ENCODE measurements at places on chromosomes 2 and 18. TPM values are rescaled to one million over a fixed set of nuclear protein-coding genes. Genes with fewer than 3 reads are reported as not detected.
A peak's percentile ranks its signal among the peaks of the same experiment; 100 is the strongest.

DNA sequence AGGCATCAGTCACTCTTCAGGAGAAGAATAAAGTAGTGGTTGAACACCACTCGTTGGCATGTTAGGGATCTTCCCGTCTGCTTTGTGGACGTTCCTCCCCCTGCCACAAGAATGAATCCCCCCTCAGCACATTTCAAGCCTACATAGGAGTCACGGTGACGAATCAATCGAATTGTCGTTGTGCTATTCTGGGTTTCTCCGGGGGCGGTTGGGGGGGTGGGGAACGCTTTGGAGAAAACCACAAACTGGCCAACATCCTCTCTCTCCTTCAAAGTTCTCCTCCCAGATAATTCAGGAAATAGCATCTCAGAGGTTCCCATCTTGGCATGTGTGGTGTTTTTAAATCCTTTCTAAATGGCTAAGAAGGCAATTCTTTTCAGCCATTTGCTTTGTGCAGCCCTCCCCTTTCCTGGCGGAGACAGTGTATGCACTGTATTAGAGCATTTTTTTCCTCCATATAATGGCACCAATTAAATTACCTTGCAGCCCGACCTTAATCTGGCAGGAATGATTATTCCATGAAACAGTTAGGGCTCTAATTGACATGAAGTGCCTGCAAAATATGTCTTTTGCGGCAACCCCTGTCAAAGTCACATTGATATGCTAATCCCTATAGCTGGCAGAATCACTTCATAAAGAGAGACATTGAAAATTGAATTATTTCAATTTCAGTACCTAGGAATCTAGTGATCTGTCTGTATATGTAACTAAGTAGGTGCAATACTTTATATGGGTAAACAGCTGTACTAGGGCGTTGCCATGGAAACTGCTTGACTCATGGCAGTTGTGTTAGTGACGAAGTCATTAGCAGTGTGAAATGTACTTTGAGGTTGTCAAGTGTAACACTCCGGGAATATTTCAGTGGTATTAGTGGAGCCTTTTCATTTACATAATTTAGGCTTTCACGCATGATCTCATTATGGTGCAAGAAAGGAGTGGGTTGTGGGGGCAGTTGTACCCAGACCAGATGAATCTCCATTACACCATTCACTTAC, 323.4 kb upstream of the SLC14A2 start:
- DNase-seq, result no peak

Gene GLI2
- 0.75 TPM for total RNA-seq

DNA sequence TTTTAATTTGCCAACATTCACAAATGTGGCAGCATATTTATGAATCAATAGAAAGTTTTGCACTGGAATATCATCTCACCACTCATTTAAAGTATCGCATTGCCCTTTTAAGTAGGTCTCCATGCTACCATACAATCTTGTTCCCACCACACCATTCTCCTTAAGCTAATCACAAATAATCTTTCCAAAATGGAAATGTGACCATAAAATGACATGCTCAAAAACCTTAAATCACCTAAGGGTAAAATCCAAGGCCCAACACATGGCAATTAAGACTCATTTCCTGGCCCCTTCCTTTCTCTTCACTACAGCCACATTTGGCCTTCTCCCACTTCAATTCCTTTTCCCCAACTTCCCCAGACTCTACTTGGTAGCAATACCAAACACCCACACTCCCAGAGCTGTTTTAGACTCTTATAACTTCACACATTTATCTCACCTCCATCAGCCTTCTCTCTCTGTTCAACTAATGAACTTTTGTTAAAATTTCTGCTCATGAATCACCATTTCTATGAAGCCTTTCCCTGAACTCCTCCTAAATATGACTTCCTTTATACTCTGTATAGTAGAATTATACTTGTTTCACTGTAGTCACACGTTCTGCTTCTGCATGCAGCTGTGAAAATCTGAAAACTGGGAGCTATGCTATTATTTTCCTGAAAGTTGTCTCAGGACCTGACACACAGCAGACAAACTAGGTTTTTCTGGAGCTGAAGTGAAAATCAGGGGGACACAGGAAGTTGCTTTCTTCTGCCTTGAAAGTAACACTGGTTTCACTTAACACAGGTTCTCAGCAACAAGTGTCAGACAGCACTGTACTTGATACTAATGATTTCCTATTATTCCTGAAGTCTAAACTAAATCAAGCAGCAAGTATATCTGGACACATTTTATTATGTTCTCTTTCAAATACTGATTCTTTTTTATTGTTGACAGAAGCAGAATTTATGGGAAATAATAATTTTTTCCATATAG, 303.9 kb downstream of the ZEB2 start:
- DNase-seq, result no peak

- peak; percentile 9 for DNase-seq
These were observed 22.3 kb downstream of the SNED1 start for GRCh38 chr2:241020629-241021190.

Gene PLEK
- 9.5 TPM for total RNA-seq

Gene ATP8B1
- not detected for total RNA-seq

Gene FNDC4
- total RNA-seq, result not detected

DNA sequence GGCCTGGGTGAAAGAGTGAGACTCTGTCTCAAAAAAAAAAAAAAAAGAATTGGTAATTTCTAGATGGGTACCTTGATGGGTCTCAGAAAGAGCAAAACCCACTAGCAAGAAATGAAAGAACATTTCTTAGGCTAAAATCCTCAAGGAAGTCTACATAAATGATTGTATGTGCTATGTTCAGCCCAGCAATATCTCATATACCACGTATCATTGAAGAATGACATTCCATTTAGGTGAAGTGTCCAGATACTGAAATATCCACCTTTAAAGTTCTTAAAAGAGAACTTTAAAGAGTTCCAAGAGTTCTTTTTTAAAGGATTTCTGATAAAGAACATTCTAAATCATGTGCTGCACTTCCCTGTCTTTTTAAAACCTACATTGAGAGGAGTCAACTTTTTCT, 19.2 kb downstream of the NRP2 start:
- no peak for DNase-seq

DNA sequence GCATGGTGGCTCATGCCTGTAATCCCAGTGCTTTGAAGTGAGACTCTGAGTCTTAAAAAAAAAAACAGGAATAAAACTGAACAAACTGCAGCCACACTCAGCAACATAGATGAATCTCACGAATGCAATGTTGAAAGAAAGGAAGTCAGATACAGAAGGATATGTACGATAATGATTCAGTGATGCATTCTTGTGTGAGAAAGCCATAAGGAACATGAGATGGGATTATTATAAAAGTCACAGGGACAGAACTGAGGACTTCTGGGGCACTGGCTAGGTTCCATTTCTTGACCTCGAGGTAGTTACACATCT, 56.9 kb upstream of the SMAD2 start:
- DNase-seq, result no peak

Gene LYG2
- not detected for total RNA-seq

Gene HOXD12
- not detected for total RNA-seq

DNA sequence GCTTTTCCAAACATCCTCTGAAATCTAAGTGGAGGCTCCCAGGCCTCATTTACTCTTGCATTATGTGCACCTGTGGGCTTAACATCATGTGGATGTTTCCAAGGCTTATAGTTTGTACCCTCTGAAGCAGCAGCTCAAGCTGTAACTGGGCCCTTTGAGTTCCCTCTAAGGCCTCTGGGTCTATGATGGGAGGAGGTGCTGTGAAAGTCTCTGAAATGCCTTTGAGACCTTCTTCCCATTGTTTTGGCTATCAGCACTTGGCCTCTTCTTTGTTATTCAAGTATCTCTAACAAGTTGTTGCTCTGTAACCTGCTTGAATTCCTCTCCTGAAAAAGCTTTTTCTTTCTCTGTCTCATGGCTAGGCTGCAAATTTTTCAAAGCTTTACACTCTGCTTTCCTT, 58.1 kb upstream of the MYT1L start:
- no peak for DNase-seq

Gene DAW1
- total RNA-seq, result not detected

Gene HK2
- total RNA-seq, result 36.8 TPM

Gene RUFY4
- 2.1 TPM for total RNA-seq

Gene SERPINB13
- not detected for total RNA-seq

Gene SLC9A4
- total RNA-seq, result 0.10 TPM

DNA sequence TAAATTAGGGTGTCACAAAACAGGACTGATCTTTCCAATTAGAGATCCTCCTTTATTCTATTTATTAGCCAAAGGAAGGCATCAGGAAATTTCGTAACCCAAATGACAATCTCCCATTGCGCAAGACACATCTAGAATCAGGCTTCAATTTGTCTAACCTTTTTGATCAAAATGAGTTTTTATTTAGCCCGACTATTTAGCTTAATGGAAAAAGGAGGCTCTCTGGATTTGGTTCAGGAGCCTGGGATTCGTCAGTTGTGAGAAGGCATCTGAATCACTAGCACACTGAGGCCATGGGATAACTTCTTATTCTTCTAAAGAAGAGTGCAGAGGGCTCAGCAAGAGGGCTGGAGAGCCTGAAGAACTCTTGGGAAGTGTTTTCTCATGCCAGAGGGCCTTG, 332.1 kb upstream of the ETAA1 start:
- no peak for DNase-seq

GRCh38 chr2:131067465-131068125, 25.7 kb downstream of the FAM168B start:
- no peak for DNase-seq

- DNase-seq, result no peak
These were observed 117.6 kb upstream of the TTN start for GRCh38 chr2:178924817-178925216.

- no peak for DNase-seq
These were observed 252.7 kb downstream of the ZEB2 start for GRCh38 chr2:144267239-144267638.

Gene IL1RL1
- total RNA-seq, result 0.58 TPM

DNA sequence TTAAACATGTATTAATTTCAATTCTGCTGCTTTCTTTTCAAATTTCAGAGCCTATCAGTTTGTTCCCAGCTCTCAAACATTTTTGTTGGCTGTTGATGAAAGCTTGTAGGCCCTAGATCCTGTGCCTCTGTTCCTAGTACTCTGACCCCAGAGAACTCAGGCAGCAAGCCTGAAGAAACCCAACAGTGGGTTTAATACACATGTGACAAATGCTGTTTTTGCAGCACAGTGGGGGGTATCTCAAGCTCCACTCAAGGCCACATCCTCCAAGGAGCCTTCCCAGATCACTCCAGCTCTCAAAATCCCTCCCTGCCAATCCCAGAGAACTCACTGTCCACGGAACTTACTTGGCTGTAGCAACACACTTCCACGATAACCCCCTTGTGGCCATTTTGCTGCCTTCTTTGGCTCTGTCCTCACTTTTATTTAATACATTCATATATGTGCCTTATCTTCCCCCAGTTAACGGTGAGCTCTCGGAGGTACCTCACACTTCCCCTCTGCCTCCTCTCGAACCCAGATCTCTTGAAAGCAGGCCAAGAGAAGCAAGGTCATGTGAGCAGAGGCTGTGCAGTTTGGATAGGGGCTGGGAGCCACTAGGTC, 122.4 kb downstream of the TNS1 start:
- DNase-seq, result no peak

Gene SERPINB12
- not detected for total RNA-seq

GRCh38 chr2:70717431-70718038, 50.5 kb downstream of the ADD2 start:
- no peak for DNase-seq

DNA sequence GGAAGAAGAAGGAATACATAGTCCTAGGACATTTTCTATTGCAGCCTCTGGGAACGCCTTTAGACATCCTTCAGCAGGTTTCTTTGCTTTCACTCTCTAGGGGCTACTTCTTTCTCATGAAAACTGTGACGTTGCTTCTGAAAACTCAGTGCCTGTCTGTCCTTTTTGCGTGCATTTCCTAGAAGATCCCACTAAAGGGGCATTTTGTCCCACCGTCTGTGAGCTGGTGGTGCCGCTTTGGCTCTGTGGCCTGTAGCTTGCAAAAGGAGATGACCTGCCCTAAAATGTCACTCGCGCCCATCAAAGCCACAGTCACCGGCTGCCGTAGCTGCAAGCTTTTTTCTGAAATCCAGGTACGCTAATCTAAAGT, 579 bp downstream of the STAT4 start:
- no peak for DNase-seq

- DNase-seq, result no peak
These were observed 421.7 kb upstream of the CDH20 start for GRCh38 chr18:60911504-60911903.

DNA sequence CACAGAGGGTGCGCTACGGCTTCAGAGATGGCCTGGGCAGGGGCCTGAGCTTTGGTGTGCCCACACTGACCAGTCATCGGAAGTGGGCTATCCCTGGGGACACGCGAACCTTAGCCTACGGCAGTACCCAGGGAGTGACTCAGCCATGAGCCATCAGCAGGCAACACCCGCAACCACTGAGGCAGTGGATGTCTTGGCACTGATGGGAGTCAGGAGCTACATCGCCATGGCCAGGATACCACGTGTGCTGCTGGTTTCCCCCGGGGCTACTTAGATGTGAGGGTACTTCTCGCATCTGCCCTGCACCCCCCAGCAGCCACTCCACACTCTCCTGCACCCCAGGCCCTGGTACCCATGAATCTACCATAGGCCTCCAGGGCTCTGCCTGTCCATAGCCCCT, 12.8 kb upstream of the HPCAL1 start:
- no peak for DNase-seq

Gene CCDC102B
- 1.0 TPM for total RNA-seq

DNA sequence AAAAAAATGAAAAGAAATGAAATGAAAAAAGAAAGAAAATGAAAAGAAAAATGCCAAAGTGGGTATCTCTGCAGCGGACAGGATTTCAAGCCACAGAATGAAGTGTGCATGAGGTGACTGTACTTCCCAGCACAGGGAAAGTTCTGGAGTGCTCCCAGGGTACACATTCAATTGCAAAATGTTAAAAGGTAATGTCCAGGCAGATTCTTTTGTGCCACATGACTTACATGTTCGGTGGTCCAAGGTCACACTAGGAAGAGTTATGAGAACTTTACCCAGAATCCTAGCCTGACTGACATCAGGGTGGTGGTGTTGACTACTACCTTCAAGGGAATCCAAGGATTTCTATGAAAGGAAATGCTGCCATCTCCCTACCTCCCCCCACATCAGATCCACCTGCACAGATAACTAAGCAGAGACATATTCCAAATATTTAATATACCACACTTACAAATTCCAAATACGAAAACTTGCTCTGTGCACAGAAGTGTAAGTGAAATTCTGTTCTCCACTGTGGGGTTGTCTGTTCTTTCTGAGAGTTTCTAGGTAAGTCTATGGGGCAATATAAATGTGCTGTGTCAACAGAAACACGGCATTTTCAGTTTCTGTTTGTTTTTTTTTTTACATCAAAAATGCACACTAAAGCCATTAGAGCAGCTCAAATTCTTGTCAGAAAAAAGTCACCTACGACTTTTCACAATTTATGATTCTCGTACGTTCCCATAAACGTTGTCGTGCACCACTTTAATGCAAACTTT, 56.6 kb downstream of the CABYR start:
- no peak for DNase-seq

Gene EPAS1
- 79.0 TPM for total RNA-seq

Gene SP9
- not detected for total RNA-seq

Gene ST3GAL5
- 67.1 TPM for total RNA-seq

Gene MOGAT1
- not detected for total RNA-seq

Gene B3GNT7
- 0.15 TPM for total RNA-seq

- DNase-seq, result no peak
These were observed 100.3 kb upstream of the CAVIN2 start for GRCh38 chr2:191947235-191947634.

- DNase-seq, result no peak
These were observed 97.4 kb upstream of the MGAT4A start for GRCh38 chr2:98828369-98828744.

Gene CLHC1
- 7.5 TPM for total RNA-seq

GRCh38 chr2:11069566-11070185, 85.6 kb upstream of the SLC66A3 start:
- no peak for DNase-seq

Gene TMEM247
- total RNA-seq, result not detected

GRCh38 chr2:38296197-38296780, 80.8 kb downstream of the ATL2 start:
- DNase-seq, result no peak
